Myocyte (in vitro differentiated cells): ENCODE measurements at places on chromosomes 5 and 9.

- peak; percentile 47 for DNase-seq
Observed at GRCh38 chr5:150000990-150001659, 586 bp downstream of the HMGXB3 start.

- peak; percentile 92 for DNase-seq
Observed at GRCh38 chr5:82396871-82397514, 118.8 kb upstream of the RPS23 start.

DNA sequence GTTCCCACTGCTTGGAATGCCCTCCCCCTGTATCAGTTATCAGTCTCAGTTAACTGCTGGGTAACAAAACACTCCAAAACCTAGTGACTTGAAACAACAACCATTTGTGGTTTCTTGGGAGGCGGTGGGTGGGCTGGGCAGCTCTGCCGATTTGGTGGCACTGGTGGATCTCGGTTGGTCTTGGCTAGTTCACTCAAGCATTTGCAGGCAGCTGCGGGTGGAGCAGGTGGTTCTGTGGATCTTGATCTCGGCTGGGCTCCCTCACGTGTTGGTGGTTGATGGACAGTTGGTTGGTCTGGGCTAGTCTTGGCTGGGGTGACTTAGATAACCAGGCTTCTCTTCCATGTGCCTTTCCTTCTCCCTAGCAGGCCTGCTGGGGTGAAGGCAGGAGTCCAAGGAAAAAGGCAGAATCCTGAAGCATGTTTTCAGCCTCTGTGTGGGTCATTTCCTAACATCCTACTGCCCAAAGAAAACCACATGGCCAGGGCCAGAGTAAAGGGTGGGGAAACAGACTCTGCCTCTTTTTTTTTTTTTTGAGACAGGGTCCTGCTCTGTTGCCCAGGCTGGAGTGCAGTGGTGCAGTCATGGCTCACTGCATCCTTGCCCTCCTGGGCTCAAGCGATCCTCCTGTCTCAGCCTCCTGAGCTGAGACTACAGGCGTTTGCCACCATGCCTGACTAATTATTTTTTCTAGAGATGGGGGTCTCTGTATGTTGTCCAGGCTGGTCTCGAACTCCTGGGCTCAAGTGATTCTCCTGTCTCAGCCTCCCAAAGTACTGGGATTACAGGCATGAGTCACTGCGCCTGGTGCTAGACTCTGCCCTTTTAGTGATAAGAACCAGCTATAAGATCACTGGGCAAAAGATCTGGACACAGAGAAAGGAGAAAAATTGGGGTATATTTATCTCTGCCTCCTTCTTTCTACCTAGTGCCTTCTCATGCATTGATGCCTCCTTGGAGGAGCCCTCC lies 183.7 kb downstream of the RGS3 start:
- peak; percentile 47 for DNase-seq

- no peak for DNase-seq
Observed at GRCh38 chr9:1791191-1791590, 224.0 kb upstream of the SMARCA2 start.

DNA sequence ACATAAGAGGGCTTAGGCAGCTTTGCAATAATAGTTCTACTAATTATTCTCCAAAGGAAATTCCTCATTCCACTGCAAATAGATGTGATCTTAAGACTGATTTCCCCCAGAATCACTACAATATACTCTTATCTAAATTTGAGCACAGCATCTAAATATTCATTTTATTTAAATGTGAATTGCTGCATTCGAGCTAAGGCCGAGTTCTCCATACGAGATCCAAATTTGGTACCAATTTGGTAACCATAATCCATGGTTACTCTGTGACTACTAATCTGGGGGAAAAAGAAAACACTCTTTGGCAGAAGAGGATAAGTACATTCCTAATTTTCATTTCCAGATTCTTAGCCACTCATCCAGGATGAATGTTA lies 19.7 kb upstream of the RIC1 start:
- no peak for DNase-seq

GRCh38 chr5:128091579-128091978 lies 8.0 kb downstream of the SLC12A2 start:
- no peak for DNase-seq

GRCh38 chr5:81761270-81761669 lies 10.4 kb upstream of the SSBP2 start:
- DNase-seq, result no peak

DNA sequence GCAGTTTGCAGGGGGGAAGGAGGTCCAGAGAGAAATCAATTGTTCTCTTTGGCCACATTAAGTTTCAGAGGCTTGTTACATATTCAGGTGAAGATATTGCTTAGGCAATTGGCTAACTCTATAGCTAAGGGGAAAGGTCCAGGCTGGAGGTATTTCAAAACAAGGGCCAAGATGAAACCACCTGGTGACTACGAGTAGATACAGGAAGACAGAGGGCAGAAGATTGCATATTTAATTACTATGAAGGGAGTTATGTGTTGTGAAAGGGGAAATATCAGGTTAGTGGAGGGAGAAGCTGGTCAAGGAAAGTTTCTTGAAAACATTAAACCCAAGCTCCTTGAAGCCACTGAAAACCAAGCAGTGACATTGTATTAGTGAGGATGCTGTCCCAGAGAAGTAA lies 1.9 kb upstream of the RAD23B start:
- DNase-seq, result no peak

DNA sequence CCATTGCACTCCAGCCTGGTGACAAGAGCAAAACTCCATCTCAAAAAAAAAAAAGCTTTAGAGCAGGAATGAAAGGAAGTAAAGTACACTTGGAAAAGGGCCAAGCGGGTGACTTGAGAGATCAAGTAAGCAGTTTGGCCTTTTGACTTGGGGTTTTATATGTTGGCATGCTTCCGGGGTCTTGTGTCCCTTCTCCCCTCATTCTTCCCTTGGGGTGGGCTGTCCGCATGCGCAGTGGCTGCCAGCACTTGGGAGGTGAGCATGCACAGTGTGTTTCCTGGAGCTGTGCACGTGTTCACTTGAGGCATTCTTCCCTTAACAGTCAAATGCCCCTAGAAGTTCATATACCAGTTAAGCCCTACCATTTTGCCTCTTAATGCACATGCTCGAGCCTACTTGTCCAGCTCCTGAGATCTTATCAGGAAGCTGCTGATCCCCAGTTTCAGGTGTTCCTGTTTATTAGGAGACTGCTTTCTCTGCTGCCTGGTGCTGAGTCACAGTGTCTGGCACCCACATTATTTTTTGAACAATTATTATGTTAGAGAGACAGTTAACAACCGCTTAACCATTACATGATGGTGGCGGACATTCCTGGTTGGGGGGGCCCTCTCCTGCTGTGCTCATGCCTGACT lies 32.6 kb upstream of the PRRC2B start:
- DNase-seq, result no peak

DNA sequence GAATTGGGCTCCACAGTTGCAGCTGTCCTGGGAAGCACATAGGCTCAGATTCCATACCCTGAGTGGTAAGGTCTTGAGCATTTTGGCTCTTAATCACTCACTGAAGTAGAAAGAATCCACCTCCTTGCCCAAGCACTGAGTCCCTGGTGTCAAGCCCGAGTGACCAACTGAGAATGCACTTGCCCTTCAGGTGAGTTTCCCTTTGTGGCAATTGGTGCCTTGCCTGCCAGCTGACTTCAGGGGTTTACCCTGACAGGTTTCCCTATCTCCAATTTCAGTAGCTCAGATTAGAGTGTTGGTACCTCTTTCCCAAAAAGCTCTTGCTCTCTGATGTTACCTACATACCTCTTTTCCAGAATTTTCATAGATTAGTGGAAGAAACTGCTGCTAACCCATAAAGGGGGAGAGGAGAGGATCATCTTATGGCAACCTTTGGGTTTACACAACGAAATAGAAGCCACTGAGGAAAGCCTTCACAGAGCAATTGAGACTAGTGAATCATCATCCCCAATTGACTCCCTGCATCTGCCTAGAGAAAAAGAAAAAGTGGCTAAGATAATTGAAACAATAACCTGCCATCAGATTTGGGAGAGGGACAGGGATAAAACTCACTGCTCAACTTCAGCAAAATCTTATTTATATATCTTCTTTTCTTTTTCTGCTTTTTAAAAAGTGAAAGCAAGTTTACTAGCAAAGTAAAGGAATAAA lies 48.6 kb downstream of the CCL28 start:
- no peak for DNase-seq

DNA sequence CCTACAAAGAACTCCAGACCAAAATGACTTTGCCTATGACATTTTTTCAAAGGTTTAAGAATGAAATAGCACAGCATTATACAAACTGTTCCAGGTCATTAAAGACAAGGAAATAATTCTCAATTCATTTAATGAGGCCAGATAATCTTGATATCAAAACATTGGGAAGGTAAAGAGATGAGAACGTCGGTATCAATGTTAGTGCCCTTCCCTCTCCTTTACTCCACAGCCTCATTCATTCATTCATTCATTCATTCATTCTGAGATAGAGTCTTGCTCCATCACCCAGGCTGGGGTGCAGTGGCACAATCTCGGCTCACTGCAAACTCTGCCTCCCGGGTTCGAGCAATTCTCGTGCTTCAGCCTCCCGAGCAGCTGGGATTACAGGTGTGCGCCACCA lies 64.0 kb downstream of the NACC2 start:
- no peak for DNase-seq

GRCh38 chr9:114989600-114990410 lies 59.4 kb upstream of the TNFSF8 start:
- DNase-seq, result no peak

- DNase-seq, result no peak
Observed at GRCh38 chr9:89505911-89506310, 8.0 kb upstream of the SEMA4D start.

DNA sequence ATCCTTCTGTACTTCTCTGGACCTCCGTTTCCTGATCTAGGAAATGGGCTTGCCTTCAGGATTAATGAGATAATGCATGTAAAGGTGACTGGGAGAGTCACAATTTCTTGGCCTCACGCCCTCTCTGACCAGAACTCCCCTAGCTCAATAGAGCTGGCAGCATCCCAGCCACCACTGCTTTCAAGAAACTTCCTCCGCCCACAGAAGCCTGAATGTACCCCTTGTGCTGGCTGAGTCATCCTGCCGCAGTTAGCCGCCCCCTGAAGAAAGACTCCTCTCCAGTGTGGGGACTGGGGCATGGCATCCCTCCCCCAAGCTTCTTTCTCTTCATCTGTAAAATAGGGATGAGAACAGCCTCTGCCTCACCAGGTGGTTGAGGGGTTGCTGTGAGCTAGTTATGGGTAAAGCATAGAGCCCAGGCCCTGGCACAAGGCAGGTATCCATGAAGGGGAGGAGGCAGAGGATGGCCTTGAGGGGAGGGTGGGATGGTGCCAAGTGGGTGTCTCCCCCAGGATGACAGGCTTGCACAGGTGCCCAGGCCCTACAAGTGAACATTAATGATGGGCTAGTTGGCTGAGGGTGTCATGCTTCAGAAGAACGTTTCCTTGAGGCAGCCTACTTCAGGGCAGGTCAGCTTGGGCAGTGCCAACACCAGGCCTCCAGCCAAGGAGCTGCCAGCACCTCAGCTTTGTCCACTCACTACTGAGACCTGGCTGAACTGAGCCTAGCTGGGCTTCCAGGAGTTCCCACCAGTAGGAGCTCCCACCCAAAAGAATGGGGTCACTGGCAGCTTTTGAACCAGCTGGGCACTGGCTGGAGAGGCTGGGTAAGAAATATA lies 3.4 kb downstream of the PDLIM4 start:
- peak; percentile 94 for DNase-seq

DNA sequence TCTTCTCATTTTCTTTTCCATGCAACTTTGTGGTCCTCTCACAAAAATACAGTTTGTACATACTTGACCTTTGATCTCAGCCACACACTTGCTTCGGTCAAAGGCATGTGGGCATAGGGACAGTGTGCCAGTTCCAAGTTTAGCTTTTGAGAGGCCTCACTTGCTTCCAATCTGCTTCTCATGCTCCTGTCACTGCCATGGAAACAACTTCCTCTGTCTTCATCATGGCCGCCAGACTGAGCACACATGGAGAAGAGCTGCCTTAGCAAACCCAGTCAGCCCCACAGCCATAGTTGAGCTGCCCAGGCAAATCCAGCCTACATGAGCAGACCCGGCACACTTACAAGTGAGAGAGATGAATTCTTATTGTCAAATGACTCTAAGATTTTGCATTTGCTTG lies 138.2 kb upstream of the TUSC1 start:
- no peak for DNase-seq

DNA sequence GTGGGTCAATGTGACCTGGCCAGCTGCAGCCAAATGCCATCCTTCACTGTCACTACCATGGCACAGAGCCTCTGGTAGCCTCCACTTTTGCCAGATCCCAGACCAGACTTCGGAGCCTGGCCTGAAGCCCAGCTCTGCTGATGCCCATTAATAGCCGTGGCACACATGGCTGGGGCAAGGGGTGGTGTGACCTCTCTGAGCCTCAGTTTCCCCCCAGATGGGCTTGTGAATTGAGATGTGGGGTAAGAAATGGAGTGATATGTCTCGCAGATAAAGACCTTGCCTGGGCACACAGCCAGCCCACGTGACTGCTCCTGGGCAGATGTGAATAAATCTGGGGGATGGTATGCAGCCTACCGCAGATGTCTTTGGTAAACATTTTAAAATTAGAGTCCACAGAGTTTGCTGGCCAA lies 13.9 kb downstream of the SUSD3 start:
- peak; percentile 13 for DNase-seq

DNA sequence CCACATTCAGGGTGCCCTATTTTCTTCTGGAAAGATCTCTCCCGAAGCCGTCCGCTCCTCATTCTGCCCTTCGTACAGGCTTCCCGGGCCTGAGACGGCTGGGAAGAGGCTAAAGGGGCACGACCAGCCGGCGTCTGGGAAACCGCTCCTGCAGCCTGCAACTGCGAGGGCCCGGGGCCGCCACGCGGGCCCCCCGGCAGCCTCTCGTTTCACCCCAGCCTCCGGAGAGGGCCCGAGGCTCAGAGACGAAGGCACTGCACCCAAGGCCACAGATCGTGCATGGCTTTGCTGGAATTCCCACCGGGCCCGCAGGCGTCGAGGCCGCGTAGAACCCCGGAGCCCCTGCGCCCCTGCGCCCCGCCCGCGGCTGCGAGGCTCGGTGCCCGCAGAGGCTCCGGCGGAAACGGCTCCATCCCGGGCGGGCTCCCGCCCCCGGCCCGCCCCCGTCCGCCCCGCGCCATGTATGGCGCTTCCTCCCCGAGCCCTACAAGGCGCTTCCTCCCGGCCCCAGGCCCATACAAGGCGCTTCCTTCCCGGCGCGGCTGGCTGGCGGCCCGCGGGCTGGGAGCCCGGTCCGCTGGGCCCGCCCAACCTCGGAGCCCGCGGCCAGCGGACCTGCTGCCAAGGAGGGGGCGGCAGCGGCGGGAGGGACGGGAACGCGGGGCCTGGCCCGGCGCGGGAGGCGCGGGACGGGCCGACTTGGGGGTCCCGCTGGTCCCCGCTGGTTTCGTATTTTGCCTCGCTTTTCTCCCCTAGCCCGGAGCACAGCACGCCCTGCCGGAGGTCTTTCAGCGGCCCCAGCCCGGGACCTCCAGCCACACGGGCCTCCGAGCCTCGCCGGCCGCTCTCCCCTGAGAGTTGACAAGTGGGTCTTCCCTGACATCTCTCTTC lies 26.6 kb downstream of the EGR1 start:
- peak; percentile 93 for DNase-seq

GRCh38 chr9:36317766-36318165 lies 59.5 kb upstream of the GNE start:
- no peak for DNase-seq

- DNase-seq, result no peak
Observed at GRCh38 chr5:57317341-57317740, 143.5 kb downstream of the GPBP1 start.

- DNase-seq, result no peak
Observed at GRCh38 chr9:111527347-111527746, 2.4 kb downstream of the ZNF483 start.

- no peak for DNase-seq
Observed at GRCh38 chr5:114402206-114402605, 40.3 kb downstream of the KCNN2 start.
